Activated gamma-delta T cell (primary cell): ENCODE measurements at places on chromosomes 1 and 21.

DNA sequence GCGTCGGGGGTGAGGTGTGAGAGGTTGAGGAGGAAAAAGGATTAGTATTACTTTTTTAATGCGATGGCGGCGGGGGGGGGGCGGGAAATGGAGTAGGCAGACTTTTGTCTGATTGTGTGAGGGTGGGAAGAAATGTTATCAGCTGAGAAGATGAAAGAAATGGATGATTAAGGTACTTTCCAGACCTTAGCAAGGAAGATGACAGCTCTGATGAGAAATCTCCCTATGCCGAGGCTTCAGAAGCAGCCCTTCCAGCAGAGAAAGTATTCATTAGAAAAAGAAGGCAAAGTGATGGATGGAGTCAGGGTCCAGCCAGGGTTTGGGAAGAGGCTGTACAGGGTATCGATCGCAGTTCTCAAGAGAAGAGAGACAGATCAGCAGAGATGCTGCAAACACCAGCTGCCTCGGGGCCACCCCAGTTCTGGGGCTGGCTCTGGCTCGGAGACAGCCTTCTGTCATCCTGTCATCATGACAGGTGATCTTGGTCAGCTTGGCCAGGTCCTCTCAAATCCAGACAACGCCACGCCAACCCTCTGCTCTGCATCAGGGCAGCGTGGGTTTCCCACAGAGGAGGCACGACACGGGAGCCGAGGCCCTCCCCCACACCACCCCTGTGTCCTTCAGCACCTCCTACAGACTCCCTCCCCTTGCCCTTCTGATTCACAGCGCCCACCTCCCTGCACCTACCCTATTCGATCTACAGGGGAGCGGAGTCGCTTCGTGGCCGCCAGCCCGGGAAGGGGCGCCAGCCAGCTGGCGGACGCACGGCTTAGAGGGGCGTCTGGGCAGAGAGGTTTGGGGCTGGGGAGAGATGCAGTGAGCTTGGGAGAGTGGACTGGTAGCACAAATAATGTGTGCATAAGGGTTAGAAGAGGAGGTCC, 674 bp upstream of the ATXN7L2 start:
- DNase-seq: peak; percentile 35

DNA sequence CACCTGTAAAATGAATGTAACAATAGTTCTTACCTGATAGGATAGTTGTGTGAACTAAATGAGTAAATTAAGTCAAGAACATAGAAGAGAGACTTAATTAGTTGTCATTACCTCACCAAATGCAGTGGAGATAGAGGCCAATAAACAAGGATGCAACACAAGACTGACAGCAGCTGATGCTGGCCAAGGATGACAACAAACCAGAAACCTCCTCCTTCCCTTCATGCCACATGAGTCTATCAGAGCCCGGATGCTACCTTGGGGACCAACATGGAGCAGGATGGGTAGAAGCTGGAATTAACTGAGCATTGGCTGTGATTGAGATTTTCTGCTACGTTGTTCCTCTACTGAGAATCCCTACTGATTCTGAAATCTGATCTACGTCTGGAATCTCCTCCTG, 30.3 kb upstream of the USP1 start:
- no peak for DNase-seq

GRCh38 chr21:23402929-23403520, 2204.3 kb downstream of the MRPL39 start:
- no peak for DNase-seq

DNA sequence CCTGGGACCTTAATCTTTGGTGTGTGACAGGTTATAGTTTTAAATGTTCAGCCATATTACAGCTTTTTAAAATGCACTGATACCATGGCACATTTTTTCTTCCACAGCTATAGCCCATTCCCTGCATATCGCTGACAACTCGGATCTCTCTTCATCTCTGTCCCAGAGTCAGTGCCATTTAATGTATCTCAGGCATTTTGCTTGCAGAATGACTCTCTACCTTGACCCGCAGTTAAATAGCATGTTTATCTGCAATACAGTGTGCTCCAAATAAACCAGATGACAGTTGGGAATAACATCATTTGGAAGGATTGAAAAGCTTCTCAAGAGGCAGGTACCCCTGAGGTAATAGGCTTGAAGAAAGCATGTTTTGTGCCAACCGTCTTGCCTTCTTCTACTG, 99.8 kb upstream of the USH2A start:
- no peak for DNase-seq

- no peak for DNase-seq
Observed at GRCh38 chr1:109112056-109112651, 1.8 kb upstream of the ELAPOR1 start.

DNA sequence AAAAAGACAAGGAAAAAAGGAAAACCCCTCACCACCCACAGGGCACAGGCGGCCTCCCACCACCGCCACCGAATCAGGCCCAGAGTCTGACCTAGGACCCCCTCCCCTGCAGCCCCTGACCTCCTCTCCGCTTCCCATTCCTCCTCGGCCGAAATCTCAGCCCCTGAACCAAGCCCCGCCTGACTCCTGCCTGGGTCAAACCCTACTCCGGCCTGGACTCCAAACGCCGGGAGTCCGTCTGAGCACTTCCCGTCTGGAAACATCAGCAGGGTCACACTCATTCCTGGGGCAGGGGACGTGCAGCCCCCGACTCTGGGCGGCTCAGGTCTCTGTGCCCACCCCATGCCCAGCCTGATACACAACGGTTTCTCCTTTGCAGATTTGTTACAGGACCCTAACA, 26.4 kb upstream of the SUMO3 start:
- no peak for DNase-seq

GRCh38 chr1:51543858-51544257, 24.8 kb upstream of the EPS15 start:
- no peak for DNase-seq

DNA sequence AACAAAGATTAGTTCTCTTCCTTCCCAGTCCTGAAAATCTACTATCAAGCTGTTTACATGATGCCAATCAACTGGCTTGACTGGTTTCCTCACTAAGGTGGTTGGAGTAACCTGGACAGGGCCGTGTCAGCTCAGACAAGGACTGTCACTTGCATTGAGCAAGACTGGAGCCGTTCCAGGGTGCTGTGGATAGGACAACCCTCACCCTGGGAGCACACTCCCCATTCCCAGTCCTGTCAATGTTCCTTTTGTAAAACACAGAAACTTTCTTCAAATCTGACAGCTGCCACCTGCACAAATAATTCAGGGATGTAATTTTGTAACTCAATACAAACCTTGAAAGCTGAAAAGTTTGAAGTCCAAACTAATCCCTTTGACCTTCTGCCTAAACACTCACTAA, 31.4 kb downstream of the PLPP3 start:
- no peak for DNase-seq

- DNase-seq: no peak
Observed at GRCh38 chr1:89298461-89298860, 25.8 kb upstream of the GBP5 start.

- DNase-seq: no peak
Observed at GRCh38 chr1:84947536-84948410, 49.1 kb downstream of the MCOLN2 start.

DNA sequence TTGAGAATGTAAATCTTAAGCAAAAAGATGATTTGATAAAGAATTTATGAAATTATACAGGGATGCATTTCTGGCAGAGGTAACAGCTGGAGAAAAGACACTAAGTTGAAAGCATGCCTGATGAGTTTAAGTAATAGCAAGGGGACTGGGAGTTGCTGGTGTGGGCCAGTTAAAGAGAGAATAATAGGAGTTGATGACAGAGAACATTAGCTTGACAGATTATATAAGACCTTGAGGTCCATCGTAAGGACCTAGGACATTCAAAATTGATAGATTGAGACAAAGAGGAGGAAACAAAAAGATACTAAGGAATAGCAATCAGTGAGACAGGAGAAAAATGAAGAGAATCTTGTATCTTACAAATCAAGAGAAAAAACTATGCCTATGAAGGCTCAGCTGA, 84.7 kb upstream of the TMPRSS15 start:
- no peak for DNase-seq

DNA sequence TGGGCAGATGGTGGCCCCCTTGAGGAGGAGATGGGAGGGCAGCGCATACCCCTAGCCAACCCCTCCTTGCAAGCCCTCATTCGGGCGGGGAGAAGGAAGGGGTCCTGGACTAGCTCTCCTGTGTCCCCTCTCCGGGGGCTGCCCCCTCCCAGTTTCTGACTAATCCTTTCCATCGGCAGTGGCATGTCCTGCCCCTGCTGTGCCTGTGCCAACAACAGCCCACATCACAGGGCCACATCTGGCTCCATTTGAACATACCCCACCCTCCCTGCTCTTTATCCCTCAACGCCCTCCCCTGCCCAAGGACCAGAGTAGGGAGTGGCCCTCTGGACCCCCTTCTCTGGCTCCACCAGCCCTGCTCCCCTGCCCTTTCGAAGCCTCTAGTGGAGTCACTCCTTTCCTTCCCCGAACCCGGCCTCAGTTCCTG, 11.0 kb upstream of the LMNA start:
- DNase-seq: no peak

DNA sequence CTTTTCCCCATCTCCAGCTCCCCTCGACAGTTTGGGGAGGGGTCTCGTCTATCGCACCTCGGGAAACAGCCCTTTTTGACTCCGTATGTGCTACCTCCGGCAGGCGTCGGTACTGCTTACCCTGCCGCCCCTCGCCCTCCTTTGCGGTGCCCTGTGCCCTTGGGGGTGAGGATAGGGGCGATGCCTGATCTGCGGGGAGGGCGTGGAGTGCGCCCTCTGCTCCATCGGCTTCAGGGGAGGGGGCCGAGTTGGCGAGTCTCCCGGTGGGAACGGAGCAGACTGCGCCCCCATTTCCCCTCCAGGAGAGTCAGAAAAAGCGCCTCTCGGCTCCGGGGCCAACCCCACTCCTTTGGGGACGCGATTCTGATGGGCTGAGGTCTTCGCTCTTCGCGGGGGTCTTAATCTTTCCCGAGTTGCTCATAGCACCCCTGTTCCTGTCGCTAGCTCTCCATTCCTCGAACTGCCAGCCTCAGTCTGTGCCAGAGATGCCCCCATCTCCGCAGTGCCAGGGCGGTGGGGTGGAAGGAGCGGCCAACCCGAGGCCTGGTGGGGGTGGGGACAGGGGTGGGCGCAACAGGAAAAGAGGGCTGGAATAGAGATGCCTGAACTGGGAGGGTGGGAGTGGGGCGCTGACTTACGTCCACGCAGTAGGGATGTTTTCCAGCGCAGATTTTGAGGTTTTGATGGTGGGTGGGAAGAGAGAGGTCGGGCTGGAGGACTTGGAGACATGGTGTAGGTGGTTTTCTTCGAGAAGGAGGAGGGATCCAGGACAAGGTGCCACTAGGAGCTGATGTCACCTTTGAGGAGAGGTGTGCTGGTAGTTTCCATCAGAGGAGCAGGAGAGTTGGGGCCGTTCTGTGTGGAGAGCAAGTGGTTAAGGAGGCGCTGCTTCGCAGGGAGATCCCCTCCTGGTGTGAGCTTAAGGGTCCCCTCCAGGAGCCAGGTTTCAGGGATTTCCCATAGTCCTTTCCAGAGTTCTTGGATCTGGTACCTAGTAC, 674 bp downstream of the PPFIA4 start:
- no peak for DNase-seq

- DNase-seq: no peak
Observed at GRCh38 chr1:3274972-3275371, 179.5 kb upstream of the ARHGEF16 start.

GRCh38 chr1:94416901-94417727, 1.1 kb upstream of the ABCD3 start:
- DNase-seq: no peak

DNA sequence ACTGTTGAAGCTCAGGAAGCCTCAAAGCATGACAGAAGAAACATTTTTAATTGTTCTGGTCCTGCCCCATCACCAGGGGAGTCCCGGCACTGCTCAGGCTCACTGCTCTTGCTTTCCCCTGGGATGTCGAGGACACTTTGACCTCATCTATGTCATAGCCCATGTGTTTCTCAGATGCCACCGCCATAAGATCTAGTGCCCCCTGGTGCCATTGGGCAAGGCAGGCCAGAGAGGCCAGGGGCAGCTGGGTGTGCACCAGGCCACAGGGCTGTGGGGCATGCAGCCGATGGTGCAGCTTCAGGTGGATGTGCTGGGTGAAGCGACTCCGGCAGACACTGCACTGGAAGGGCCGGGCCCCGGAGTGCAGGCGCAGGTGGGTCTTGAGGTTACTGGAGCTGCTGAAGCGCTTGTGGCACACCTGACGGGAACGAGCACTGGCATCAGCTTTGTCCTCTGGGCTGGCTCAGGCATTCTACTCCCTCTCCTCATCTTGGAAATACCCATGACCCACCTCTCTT, 7.7 kb upstream of the CRYBG2 start:
- no peak for DNase-seq

- no peak for DNase-seq
Observed at GRCh38 chr21:29496337-29496736, 197.6 kb downstream of the BACH1 start.

DNA sequence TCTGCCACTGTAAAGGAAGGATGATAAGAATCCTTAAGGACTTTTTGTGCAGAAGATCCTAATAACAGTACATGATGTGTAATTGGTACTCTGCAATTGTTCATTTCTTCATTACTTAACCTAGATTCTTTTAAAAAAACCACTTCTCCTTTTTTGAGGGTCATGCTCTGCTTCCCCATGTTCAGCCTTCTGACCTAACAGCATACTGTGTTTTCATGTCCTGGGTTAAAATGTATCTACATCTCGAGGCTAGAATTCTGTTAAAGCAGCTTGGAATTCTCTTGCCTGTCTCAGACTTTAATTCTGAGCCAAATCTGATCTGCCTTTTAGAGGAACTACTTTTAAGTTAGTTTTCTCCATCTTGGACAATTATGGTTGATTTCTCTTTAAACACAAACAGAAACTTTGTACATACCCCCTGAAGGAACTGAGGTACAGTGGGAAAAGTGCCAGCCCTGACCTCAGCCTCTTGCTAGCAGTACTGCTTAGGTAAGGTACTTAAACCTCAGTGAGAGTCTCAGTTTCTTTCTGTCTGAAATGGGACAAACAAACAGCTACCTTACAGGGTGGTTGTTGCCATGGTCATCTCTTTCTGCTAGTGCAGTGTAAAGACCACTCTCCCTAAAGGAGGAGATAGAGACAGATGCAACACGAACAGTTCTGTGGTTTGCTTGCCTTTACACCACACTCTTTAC, 103.2 kb upstream of the DYNLT5 start:
- no peak for DNase-seq

DNA sequence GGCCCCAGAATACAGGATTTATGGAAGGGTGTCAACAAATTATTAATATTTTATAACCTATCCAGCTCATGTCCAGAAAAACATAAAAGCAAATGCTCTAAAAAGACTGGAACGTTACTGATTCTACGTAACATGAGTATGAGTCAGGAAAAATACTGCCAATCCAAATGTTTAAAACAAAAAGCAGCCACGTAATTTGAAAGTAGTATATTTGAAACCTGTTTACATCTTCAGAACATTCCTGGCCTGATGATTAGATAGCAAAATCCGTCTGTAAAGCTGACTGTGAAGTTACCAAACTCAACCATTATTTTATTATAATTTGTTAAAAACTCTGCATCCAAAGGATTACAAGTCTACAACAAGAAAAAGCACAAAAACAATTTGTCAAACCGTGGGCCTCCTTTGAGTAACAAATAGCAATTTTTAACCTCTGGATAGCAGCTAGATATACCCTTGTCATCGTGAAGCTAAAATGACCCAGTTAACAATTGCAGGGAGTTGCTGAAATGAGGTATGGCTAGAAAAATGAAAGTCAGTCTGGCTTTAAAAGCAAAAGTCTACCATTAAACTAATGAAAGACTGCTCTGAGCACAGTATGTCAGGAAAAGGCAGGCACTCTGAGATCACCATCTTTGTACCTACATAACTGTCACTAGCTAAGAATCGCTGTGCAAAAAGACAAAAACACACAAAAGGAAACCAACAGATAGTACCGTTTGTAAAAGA, 1.2 kb downstream of the UBR4 start:
- DNase-seq: no peak
